MCF 10A (cell line): ENCODE measurements at places on chromosomes 5 and 9. TPM values are rescaled to one million over a fixed set of nuclear protein-coding genes. Genes with fewer than 3 reads are reported as not detected.

LHX6 gene
- total RNA-seq, result 0.26 TPM in 1 of 2 replicates, not detected in the other

CXCL14 gene
- total RNA-seq, result not detected in 2 replicates

GRCh38 chr5:52920929-52921328 is 68.2 kb upstream of the ITGA2 start:
- no peaks in the 10 kb centered on the region for H3K27me3 ChIP-seq
- H3K4me3 ChIP-seq, result no peak overlapping the region
- DNase-seq, result peak; percentile 27
- H3K4me1 ChIP-seq, result peaks cover 10% of the 10 kb centered on the region
- peaks cover 6% of the 10 kb centered on the region for H3K36me3 ChIP-seq
- no peak overlapping the region for H3K27ac ChIP-seq

GRCh38 chr5:181246276-181247049 is 2.8 kb upstream of the RACK1 start:
- peaks cover 62% of the 10 kb centered on the region for H3K4me1 ChIP-seq
- peak overlapping the region; percentile 99 for H3K4me3 ChIP-seq
- peaks cover 47% of the 10 kb centered on the region for H3K36me3 ChIP-seq
- DNase-seq, result peak; percentile 95
- H3K27ac ChIP-seq, result peak overlapping the region; percentile 99

DNA sequence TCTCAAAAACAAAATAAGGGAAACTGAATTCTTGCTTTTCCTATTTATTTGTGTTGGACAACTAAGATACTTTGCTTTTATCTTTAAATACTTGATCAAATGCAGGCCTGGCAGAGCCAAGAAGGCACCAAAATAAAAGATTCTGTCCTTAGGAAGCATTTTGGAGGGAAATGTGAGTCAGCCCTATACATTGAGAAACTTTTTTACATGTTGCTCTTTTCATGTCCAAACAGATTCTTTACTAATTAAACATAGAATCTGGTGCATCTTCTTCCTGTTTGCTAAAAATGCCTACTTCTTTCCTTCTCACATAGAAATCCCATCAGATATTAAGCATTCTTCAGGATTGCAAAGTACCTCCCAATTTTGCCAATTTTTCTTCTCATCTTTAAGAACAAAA is 1160.4 kb downstream of the EFNA5 start:
- no peaks in the 10 kb centered on the region for H3K4me1 ChIP-seq
- peak; percentile 13 for DNase-seq
- H3K36me3 ChIP-seq, result no peaks in the 10 kb centered on the region
- H3K4me3 ChIP-seq, result no peak overlapping the region
- no peaks in the 10 kb centered on the region for H3K27me3 ChIP-seq

DNA sequence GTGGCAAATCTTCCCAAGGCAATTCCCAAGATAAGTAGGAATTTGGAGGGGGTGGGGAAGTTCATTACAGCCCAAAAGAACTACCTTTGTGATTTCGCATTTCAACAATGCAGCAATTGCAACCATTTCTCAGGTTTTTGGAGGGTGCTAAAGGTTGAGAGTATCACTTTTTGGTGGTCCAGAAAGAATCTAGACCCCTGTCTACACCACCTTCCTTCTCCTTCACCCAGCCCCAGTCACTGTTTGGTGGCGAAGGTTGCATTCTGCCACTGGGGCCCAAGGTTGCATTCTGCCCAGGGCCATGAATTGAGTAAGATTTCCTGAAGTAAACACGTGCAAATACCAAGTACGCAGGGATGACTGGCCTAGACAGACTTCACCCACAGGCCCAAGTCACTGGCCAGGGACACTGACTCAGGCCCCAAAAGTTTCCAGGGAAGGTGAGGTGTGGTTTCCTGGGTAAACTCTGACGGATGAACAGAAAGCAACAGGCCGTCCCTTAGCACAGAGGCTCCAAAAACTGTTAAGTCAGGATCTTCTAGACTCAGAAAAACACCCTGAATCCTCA is 5.7 kb downstream of the PDE6A start:
- peaks cover 77% of the 10 kb centered on the region for H3K4me1 ChIP-seq
- peaks cover 8% of the 10 kb centered on the region for H3K36me3 ChIP-seq
- peak; percentile 100 for DNase-seq
- peak overlapping the region; percentile 55 for H3K4me3 ChIP-seq
- no peaks in the 10 kb centered on the region for H3K27me3 ChIP-seq

DNA sequence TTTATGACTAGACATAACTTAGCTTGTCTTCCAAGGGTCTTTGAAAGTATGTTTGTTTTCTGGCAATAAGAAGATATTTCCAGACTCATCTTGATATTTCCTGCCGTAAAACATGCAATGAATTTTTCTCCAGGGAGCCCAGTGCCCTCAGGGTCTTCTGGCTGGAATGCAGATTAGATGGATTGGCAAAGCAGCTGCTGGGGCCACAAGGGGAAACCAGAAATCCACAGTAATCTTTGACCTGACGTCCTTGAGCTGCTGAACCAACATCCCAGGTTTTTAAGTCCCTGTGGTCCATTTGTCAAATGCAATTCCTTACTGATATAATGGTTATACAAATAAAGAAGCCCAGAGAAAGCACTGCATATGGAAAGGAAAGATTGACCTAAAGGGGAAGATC is 93.0 kb downstream of the THBS4 start:
- peaks cover 9% of the 10 kb centered on the region for H3K4me1 ChIP-seq
- H3K4me3 ChIP-seq, result no peak overlapping the region
- H3K36me3 ChIP-seq, result peaks cover 5% of the 10 kb centered on the region

DNA sequence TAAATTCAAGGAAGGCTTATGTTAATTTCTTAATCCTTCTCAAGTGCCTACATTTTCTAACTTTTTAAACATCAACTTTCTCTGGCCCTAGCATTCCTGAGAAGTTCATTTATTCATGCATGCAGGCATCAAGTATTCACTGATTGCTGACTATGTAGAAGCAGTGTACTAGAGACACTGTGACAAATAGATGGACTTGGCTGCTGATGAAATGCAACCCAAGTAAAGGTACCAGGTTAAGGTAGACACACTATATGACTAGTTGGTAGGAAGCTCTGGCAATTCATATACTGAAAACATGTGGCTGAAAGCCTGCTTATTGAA is 66.6 kb downstream of the PRLR start:
- H3K4me3 ChIP-seq, result no peak overlapping the region
- H3K27ac ChIP-seq, result no peak overlapping the region
- H3K36me3 ChIP-seq, result no peaks in the 10 kb centered on the region
- H3K4me1 ChIP-seq, result no peaks in the 10 kb centered on the region

- no peaks in the 10 kb centered on the region for H3K27me3 ChIP-seq
- no peak for DNase-seq
- H3K36me3 ChIP-seq, result no peaks in the 10 kb centered on the region
- H3K4me3 ChIP-seq, result no peak overlapping the region
- no peaks in the 10 kb centered on the region for H3K4me1 ChIP-seq
Measured at GRCh38 chr5:22070186-22070728, 782.9 kb downstream of the CDH12 start.

DNA sequence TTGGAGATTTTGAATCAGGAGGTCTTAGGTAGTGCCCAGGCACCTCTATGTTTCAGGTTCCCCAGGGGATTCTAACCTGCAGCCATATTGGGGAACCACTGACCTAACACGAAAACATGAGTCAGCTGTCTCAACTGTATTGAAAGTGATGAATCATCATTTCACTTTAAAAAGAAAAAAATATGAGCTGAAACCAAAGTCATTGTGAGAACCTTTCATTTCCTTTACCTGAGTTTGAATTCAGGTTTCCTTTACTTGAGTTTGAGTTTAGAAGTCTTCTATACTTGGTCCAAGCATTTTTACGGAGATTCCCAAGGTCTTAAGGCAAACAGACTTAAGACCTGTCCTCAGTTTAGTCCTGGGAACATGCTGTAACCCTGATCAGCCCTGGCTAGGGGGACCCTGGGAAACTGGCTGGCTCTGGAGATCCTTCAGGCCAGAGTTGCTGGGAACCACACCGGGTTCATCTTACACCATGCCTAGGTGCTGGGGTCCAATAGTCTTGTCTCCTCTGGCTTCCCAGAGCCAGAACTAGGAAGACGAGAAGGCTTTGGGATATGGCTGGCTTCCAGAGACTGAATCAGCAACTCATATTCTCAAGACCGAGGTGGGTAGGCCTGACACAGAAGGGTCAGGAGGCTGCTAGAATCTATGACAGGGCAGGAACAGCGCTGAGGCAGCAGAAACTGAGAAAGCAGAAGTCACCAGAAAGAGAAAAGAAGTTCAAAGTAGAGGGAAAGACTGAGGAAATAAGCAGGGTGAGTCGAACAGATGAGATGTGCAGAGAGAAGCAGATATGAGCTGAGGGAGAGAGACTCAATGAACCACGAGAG is 16.4 kb upstream of the PDCD1LG2 start:
- no peak overlapping the region for H3K4me3 ChIP-seq
- peak; percentile 88 for DNase-seq
- H3K36me3 ChIP-seq, result no peaks in the 10 kb centered on the region
- peak overlapping the region; percentile 82 for H3K27ac ChIP-seq
- H3K27me3 ChIP-seq, result no peaks in the 10 kb centered on the region
